ENCODE measurements at places on chromosomes 3 and 15.

- DNase-seq, result no peak
These were observed 42.7 kb downstream of the THBS1 start for GRCh38 chr15:39623529-39623931.

DNA sequence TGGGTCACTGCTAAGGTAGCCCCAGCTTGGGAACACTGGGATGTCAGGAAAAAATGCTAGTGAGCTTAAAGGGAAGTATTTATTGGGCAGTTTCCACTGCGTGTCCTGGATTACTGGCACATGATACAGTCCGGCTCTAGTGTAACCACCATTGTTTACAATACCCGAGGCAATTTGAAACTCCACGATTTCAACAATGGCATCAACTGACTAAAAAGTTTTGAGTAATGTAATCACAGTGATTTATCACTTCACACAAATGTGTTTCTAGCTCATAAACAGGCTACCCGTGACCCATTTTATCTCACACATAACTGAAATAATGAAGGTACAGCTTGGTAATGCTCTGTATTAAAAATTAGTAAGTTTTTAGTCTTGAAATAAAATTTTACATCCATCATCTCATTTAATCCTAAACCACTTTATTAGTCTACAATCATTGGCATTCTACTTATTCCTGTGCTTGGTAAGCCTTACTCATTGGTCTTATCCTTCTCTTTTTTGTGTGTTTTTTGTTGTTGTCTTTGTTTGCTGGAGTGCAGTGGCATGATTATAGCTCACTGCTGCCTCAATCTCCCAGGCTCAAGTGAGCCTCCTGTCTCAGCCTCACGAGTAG, 7.6 kb downstream of the ZMAT3 start:
- no peak for DNase-seq

- no peak for DNase-seq
These were observed 467.9 kb downstream of the SOX2 start for GRCh38 chr3:182179631-182180030.

DNA sequence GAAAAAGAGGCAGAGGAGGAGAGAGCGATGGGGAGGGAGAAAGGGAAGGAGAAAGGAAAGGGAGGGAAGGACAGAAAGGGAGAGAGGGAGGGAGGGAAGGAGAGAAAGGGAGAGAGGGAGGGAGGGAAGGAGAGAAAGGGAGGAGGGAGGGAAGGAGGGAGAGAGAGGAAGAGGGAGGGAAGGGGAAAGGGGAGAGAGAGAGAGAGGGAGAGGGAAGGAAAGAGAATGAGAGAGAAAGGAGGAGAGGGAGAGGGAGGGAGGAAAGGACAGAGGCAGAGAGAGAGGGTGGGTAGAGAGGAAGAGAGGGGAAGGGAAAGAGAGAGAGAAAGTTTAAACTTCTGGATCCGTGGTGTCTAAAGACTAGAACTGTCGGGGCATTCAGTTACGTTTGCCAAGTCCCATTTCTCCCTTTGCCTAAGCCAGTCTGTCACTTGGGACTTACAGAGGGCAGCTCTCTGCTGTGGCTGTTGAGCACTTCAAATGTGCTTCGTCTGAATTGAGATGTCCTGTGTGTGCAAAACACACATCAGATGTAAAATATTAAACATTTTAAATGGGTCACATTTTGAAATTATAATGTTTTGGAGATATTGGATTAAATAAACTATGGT, 62.6 kb downstream of the PLXNA1 start:
- no peak for DNase-seq

DNA sequence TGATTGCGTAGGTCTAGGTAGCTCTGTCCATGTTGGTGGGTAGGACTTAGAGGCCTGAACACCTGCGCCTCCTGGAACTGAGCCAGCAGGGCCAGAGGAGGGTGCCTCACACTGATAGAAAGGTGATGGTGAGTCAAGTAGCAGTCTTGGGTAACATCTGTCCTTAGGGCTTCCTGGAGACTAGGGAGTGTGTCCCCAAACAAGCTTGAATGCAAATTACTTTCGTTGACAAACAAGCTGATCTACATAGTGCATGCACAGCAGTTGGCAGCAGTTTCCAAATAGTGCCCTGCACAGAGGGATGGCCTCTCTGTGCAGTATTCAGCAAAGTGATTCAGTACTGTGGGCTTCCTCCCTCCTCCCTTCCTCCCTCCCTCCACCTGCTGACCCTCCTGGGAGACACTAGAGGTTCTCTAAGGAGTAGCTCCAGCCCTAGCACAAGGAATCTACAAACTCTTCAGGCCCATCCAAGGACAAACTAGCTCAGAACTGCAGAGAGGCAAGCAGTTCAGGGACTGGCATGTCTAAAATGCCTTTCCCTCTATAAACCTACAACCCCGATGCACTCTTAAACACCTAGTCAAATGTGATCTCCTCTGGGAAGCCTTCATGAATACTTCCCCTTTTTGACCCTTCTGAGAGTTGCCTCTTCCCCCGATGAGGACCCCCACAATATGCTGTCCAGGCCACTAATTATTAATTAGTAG, 61.0 kb downstream of the TLE3 start:
- no peak for DNase-seq

- no peak for DNase-seq
These were observed 220.9 kb upstream of the NANOGP8 start for GRCh38 chr15:35305946-35306345.

GRCh38 chr3:120355486-120355885, 6.3 kb upstream of the LRRC58 start:
- no peak for DNase-seq

GRCh38 chr15:65052956-65053355, 7.8 kb downstream of the SLC51B start:
- no peak for DNase-seq

- no peak for DNase-seq
These were observed 277.5 kb upstream of the TBL1XR1 start for GRCh38 chr3:177474652-177475355.

DNA sequence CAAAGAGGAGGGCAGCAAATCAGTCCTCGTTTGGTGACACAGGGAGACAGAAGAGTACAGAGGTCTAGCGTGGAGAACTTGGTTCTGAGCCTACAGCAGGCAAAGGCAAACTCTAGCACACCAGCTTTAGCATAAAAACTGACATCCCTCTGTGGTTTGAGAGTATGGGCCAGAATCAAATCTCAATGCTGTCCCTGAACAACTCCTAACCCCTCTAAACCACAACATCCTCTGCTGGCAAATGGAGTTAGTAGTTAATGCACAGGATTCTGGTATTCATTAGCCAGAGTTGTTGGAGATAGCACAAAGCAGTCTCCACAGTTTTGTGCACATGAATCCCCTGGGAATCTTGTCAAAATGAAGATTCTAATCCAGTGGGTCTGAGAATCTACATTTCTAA, 315.8 kb downstream of the NTRK3 start:
- no peak for DNase-seq

DNA sequence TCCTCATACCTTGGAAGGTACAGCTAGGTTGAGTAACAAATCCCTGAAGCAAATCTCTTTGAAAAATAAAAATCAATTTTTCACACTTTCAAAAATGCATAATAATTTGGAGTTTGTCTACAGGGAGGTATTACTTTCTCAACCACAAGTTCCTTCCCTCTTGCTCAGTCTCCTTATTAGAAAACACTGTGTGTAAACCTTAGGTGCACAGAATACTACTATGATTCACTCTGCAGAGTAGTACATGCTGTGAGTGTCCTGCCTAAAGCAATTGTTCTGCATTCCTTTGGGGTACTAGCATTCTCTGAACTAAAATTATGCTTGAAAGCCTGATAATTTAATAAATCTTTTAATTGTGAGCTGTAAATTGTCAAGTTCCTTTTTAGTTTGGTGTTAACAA, 115.9 kb upstream of the EPHA3 start:
- no peak for DNase-seq

DNA sequence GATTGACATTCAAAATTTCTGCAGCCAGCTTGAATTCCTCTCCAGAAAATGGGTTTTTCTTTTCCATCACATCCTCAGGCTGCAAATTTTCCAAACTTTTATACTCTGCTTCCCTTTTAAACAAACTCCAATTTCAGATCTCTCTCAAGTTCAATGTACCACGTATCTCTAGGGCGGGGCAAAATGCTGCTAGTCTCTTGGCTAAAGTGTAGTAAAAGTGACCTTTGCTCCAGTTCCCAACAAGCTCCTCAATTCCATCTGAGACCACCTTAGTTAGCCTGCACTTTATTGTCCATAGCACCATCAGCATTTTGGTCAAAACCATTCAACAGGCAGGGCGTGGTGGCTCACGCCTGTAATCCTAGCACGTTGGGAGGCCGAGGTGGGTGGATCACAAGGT, 46.7 kb downstream of the NIPA2 start:
- no peak for DNase-seq

DNA sequence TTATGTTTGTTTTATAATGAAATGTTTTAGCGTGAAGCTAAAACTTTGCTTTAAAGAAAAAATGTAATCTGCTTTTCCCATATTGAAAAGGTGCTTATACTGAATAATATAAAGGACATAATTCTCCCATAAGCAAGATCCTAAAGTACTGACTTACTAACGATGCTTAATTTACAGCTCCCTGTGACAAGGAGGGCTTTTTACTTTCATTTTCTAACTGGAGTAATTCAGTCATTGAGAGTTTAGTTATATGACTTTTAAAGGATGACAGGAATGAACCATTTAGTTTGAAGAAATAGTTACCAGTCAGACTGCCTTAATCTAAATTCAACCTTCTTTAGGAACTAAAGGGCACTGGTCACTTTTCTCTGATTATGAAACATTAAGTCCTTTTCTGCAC, 19.3 kb upstream of the ZPLD1 start:
- DNase-seq, result no peak

DNA sequence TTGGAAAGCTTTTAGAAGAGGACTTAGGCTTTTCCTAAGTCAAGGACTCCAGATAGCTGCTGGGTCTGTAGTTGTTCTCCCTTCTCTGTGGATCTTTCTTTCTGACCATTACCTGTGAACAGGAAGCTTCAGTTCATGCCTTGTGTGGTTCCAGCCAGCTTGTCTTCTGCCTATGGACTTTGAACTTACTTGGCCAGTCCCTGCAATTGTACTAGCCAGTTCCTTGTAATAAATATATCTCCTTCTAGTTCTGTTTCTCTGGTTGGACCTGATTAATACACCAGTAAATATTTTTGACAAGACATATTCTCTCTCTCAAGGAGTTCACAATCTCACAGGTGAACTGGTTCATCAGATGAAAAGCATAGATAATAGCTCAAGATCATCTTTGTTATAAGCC, 341.3 kb upstream of the DPPA4 start:
- DNase-seq, result no peak

Data from HEK293T (cell line).